ENCODE measurements at places on chromosomes 6 and 20. TPM values are rescaled to one million over a fixed set of nuclear protein-coding genes. Genes with fewer than 3 reads are reported as not detected.

Gene CALHM4
- total RNA-seq = not detected

Gene CFAP206
- total RNA-seq = 0.47 TPM

Gene CST5
- not detected for total RNA-seq

Gene HLA-F
- 48.9 TPM for total RNA-seq

Gene MUC21
- not detected for total RNA-seq

- DNase-seq = no peak
These were observed 6.5 kb upstream of the RALGAPB start for GRCh38 chr20:38466171-38466570.

DNA sequence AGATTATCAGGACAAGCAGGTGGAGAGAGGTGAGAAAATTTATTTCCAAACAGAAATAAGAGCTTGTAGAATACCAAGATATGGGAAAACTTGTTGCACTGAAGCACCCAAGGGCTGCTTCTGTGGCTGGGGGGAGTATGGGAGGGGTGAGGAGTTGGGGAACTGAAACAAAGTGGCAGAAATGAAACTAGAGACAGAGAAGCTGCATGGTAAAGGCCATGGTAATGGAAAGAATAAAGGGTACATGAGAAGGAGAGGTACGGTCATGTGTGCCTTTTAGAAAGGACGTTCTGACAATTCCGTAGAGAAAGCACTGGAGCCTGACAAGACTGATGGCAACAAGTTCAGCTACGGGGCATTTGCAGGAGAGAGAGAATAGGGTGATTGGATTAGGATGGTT is 51.6 kb upstream of the RIN2 start:
- DNase-seq = no peak

DNA sequence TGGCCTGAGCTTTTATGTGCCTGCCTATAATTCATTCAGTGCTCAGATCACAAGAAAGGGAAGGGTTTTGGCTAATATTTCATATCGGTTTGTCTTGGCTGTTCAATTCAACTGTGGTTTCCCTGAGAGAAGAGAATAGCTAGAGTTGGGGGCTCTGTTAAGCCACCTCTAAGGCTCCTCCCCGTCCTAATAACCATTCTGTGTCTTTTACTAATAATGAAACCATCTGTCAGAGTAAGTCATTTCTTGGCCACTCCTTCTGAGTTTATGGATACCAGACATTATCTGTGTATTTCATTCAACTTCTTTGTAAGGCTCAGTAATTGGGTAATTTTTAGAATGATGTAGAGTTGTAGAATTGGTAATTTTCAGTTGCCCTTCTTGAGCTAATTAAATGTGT is 5.2 kb downstream of the STX11 start:
- DNase-seq = no peak

DNA sequence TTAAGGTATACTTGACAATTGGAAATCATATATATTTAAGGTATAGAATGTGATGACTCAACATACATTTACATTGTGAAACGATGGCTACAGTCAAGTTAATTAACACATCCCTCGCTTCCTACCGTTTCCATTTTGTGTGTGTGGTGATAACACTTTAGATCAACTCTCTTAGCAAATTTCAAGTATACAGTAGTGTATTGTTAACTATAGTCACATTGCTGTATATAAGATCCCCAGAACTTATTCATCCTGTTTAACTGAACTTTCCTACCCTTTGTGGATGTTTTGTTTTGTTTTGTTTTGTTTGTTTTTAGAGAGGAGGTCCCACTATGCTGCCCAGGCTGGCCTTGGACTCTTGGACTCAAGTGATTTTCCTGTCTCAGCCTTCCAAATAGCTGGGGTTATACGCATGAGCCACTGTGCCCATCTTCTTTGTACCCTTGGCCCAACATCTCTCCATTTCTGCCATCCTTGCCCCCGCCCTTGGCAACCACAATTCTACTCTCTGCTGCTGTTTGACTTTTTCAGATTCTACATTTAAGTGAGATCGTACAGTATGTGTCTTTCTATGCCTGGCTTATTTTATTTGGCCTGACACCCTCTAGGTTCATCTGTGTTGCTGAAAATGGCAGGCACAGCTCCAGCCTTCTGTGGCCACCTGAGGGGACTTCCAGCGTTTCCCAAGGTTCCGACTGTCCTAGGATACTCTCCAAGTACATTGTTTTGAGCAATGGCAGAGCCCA is 90.5 kb upstream of the SNX9 start:
- no peak for DNase-seq

GRCh38 chr6:56889492-56889891 is 65.4 kb upstream of the BEND6 start:
- no peak for DNase-seq

DNA sequence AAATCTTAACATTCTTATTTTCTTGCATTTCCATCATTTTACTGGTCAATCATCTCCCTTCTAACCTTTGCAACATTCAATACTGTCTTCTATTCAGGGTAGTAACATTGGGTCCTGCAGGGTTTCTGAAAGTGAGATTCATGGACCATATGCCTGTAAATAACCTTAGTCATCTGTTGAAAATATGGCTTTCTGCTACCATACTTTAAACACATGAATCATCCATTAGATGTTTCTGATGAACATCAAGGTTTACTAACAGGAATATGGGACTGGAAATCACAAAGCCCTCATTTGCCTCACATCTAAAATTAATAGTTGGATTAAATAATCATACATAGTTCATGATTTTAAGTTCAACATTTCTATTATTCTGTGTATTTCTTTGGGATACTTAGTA is 475.9 kb upstream of the MARCKS start:
- DNase-seq = no peak

DNA sequence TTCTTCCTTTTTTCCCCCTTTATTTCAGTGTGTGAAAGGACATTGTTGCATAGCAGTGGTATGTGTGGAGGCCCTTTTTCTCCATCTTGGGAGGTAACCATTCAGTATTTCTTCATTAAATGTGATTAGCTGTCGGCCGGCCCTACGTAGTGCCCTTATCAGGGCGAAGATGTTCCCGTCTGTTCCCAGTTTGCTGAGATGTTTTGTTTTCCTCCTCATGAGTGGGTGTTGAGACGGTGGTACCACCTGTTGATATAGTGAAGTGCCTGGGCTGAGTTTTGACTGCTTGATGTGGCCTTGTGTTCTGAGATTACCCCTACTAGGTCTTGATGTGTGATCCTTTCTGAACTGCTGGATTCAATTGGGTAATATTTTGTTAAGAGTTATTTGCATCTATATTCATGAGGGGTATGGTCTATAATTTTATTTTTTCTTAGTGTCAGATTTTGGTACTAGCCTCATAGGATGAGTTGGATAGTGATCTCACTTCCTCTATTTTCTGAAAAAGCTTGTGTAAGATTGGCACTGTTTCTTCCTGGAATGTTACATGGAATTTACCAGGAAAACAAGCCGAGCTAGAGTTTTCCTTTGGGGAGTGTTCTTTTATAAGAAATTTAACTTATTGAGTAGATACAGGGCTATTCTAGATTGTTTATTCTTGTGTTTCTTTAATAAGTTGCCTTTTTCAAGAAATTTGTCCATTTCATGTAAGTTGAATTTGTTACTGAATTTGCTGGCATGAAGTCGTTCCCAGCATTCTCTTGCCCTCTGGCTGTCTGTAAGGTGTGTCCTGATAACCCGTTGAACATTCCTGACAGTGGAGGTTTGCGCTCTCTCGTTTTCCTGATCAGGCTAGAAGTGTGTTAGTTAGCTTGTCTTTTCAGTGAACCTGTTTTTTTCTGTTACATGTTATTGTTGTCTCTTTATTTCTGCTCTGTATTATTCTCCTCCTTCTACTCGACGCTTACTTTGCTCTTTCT is 4.3 kb downstream of the MTG2 start:
- no peak for DNase-seq

Measured in heart right ventricle (tissue), 16 donors.